ENCODE measurements at places on chromosomes 11 and 22. TPM values are rescaled to one million over a fixed set of nuclear protein-coding genes. Genes with fewer than 3 reads are reported as not detected.

GRCh38 chr11:95067039-95067840 is 521 bp downstream of the SRSF8 start:
- no peak for DNase-seq

DNA sequence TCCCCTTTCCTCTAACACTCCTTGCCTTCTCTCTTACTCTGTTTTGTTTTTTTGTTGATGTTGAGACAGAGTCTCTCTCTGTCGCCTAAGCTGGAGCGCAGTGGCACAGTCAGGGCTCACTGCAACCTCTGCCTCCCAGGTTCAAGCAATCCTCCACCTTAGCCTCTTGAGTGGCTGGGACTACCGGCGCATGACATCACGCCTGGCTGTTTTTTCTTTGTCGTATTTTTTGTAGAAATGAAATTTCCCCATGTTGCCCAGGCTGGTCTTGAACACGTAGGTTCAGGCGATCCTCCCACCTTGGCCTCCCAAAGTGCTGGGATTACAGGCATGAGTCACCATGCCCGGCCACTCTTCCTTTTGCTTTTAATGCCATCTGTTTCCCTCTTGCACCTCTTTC is 72.3 kb downstream of the FBXO7 start:
- no peak for DNase-seq

Gene EXPH5
- 18.3 TPM for total RNA-seq

DNA sequence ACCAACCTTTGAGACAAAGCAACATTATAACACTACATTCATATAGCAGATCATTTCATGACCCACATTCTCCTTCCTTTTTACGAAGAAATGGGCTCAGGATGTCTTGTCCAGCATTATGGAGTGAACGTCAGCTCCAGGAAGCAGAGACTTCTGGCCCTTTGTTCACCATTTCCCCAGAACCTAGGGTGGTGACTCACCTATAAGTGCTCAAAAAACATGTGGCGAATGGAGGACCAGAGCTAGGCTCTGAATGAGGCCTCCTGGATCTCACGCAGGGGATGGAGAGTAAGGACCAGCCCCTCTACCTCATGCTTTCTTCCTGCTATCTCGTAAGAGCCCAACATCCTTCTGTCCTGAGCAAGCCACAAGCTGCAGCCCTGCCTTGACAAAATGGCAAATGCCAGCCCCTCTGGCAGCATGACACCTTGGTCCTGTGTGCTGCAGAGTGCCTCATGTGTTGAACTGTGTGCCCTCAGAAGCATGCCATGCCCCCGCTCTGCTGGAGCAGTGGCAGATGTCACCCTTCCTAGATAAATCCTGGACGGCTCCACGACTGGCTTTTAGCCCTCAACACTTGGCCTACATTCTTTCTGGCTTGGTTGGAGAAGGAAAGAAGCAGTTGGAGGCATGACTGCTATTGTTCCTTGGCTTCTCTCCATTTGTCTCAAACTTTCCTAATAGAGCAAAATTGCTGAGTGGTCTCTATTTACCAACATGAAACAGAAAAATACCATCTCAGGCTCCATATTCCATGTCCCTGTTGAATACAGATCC is 6.5 kb upstream of the ST3GAL4 start:
- DNase-seq = no peak

DNA sequence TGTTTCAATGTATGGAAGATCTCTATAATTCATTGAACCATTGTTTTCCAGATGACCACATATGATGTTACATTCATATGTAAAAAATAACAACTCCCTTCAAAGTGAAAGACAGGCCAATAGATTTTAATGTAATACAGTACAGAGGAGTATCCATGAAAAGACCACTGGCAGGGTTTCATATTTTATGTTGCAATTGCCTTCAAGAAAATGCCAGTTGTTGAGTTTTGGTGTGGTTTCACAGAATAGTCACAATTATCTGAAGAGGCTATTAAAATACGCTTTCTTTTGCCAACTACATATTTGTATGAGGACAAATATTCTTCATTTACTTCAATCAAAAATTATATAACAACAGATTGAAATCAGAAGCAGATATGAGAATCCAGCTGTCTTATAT is 14.3 kb downstream of the AMOTL1 start:
- DNase-seq = no peak

DNA sequence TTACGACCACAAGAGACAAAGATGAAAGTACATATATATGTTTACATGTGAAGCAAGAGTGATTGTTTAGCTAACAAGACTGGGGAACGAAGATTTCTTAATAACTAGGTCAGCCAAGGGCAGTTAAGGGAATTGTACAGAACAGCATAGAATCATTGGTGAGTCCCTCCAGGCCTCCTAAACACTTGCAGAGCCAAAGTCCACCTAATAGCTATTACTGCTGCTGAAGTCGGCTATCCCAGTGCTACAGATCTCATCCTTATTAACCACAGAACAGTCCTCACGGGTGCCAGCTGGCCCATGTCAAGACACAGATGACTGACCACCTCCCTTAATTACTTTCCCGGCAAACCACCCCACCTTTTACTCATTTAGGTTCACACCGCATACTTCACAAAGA is 68.5 kb upstream of the OPCML start:
- DNase-seq = no peak

DNA sequence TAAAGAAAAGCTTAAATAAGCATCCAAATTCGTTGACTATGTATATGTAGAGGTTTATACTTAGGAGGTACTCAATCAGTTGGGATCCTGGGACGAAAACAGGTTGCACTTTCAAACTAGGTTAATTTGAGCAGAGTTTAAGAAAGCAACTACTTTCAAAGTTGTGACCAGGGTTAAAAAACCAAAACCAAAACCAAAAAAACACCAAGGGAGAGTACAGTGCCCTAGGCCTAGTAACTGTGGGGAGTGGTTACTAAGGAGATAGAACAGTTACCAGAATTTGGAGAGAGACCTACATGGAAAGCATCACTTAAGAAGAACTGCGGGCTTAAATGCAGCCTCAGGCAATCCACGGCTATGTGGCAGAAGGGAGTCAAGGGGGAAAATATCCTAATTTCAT is 148.3 kb downstream of the JRKL start:
- no peak for DNase-seq

Gene RCN1
- total RNA-seq = 99.8 TPM

Gene RGL4
- total RNA-seq = not detected

DNA sequence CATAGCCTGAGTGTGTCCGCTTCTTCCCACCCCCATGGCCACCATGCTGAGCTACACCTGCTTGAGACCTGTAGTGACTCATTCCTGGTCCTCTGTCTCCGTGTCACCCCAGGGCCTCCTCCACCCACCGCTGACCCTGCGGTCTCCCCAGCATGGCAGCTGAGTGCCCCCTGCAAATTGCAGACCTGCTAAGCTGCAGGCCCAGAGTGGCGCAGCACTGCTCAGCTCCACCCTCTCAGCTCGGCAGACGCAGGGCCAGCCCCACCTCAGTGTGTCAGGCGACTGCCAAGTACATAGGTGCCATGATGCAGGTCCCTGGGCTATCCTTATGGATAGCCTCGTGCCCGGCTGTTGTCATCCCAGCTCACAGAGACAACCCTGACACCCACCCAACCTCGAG is 13.1 kb downstream of the MS4A15 start:
- DNase-seq = no peak

Gene OR5B17
- not detected for total RNA-seq

- DNase-seq = no peak
Measured at GRCh38 chr22:39216143-39216490, 28.7 kb downstream of the PDGFB start.

- no peak for DNase-seq
Measured at GRCh38 chr22:24593836-24594568, 1.1 kb upstream of the LRRC75B start.

Gene VSIG10L2
- not detected for total RNA-seq

Gene ZDHHC13
- total RNA-seq = 21.8 TPM

- no peak for DNase-seq
Measured at GRCh38 chr22:22789233-22789921, 98.2 kb upstream of the IGLL5 start.

- no peak for DNase-seq
Measured at GRCh38 chr11:56886455-56886854, 102.3 kb upstream of the OR5AK2 start.

Gene OR52N1
- total RNA-seq = not detected

Gene FTH1
- 3,345 TPM for total RNA-seq
